ENCODE measurements at places on chromosomes 2 and 18.

DNA sequence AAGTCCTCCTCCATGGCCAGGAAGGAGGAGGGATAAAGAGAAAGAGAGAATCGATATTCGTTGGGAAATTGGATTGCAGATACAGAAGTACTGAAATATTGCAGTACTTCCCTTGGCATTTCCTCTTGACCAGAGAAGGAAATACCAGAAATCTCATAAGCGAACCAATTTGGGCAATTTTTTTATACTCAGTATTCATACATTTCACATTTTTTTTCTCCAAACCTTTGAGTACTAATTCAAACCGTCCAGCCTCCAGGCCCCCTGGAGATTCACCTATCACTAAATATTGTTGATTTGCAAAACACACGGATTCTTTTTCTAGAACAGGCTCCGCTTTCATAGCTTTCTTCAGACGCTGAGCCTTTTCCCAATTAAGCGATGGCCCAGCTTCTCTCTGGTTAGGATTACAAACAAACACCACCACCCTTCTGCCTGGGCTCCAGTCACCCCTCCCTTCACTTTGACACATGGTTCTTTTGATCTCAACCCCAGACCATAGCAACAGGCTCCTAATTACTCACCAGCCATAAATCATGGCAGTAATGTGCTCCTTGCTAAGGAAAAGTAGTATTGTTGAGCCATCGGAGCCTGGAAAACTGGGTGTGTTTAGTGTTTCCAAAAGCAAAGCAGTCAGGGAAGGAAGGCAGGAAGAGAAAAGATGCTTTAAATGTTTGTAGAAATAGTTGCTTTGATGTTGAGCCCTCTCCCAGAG, 138.4 kb upstream of the CCDC68 start:
- peak; percentile 76 for DNase-seq

DNA sequence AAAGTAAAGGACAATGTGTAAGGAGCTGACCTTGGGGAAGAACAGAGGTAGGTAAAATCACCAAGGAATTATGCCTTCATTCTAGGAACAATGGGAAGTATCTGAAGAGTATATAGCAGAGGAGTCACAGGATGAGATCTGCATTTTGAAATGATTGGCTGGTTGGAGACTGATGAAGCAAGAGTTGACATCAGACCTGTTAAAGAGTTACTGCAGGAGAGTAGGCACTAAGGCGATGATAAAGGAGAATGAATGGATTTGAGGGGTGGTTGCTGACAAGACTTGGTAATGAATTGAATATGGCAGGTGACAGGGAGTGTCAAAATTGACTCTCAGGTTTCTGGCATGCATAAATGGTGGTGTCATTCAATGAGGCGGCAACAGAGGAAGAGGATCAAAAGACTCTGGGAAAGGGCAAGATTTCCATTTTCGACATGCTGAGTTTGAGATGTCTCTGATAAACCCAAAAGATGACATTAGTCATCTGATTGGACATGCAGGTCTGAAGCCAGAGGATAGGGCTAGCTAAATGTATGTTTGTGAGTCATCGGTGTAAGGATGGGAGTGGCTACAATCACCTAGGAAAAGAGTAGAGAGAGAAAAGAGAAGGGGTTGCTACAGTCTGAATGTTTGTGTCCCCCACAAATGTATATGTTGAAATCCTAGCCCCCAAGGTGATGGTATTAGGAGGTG, 236.5 kb downstream of the DYM start:
- no peak for DNase-seq

- DNase-seq, result no peak
Observed at GRCh38 chr18:63309422-63309821, 10.1 kb downstream of the BCL2 start.

- peak; percentile 78 for DNase-seq
Observed at GRCh38 chr2:23426263-23426905, 41.4 kb downstream of the KLHL29 start.

- no peak for DNase-seq
Observed at GRCh38 chr2:196961889-196962288, 35.4 kb upstream of the PGAP1 start.

GRCh38 chr2:202669841-202670240, 35.1 kb downstream of the FAM117B start:
- DNase-seq, result no peak

DNA sequence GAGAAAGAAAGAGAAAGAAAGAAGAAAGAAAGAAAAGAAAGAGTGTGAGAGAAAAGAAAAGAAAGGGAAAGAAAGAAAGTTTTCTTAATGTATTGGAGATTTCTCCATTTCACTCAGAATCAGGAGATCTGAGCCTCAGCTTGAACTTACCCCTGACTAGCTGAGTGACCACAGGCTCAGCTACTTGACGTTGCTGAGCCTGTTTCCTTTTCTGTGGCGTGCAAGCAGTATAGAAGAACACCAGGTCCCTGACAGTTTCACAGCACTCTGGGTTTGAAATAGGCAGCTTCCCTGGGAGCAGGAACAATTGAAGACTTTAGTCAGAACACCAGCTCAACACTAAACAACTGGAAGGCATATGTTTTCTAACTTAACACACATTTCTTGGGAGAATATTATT, 44.7 kb downstream of the MARCO start:
- no peak for DNase-seq
